ENCODE measurements at places on chromosomes 2 and 18.

DNA sequence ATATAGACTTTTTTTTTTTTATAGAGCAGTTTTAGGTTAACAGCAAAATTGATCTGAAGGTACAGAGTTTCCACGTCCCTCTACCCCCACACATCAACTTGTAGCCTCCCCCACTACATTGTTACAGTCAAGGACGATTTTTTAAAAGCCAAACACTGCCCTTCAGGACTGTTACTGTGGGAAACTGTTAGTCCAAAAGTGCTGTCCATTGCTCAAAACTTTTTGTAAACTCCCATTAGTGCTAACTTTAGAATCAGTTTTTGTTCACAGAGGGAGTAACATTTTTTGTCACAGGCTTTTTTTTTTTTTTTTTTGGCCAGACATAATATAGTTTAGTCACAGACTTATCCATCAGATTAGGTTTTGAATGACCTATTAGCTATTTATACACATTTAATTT lies 24.1 kb downstream of the ELP2 start:
- no peak for DNase-seq

DNA sequence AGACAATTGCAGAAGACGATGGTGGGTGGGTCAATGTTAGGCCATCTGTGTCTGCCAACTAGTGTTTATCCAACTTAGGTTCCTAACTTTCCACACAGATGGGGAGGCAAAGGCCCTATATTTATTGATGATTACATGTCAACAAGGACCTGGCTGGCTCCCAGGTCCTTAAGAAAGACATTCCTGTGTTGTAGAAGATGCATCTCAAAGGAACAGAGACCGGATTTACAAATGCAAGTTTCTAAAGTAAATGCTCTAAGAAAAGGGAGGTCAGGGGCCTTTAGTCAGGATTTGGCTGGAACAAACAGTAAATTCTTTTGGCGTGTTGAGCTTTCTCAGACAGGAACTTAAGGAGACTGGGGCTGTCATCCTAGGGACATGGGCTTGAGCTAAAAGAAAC lies 175.0 kb downstream of the SH3BP4 start:
- no peak for DNase-seq

GRCh38 chr2:36170805-36171204 lies 184.8 kb upstream of the CRIM1 start:
- no peak for DNase-seq

DNA sequence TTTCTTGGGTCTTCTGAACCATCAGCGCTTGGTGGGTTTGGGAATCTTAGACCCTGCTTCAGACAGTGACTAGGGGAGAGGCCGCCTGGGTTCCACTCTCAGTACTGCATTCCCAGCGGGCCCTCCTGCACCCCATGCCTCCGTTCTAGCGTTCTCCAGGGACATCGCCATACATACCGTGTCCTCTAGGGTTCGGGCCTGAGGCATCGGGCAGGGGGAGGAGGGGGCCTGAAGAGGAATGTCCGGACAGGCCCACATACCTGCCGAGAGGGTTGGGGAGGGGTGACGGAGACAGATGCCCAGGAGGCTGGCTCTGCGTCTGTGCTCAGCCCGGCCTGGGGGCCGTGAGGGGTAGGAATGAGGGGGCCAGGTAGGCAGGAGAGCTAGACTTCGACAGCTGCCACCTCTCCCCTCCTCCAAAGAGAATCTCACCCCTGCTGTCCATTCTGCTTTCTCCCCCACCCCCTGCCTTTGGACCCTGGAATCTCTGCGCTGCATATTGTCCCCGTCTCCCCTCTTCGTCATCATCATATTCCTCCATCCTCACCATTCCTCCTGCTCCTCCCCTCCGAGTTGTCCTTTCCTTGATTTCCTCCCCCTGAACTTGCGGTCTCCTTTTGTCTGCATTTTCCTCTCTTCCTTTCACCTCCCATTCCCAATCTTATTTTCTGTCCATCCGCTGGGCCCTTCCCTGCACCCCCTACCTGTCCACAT lies 7.8 kb upstream of the WNT10A start:
- DNase-seq, result no peak

DNA sequence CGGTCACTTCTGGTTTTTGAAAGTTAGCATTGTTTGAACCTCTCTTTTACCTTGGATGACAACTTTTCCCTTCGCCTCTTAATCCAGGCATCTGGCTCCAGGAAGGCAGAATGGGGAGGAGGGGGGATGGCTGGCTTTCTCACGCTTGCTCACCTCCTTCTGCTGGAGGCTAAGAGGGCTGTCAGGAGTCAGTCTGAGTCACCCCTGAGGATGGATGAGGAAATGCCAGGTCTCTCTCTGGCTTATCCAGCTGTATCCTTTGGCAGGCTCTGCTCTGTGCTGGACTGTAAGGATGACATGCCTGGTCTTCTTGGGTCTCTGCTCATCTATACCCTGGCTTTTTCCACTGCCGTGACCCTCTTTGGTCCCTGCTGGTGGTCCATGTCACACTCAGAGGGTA lies 142.9 kb upstream of the GYPC start:
- no peak for DNase-seq

DNA sequence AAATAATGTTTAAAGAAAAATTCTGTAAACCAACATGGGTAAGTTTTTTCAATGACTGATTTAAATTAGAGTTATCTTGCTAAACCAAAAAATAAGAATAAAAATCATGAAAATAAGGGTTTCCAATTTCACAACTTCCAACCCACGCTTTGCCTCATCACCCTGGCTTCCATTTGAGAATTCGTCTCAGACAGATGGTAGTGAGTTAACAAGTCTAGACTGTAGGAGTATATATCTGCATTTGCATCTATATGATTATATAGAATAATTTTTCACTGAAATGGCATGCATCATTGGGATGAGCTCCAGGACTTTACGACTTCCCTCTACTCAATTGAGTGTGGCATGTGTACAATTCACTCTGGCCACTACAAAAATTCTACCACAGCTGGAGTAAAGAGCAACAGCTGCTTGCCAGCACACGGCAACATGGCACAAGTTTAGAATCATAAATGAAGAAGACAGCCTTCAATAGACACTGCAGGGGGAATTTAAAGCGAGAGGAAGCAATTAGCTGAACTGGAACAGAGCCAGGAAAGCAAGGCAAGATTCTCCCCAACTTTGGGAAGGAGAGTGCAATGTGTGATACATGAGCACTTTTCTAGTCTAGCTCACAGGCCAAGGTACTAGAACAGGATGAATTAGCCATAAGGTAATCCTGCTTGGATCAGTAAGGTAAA lies 1673.5 kb upstream of the CELF4 start:
- DNase-seq, result no peak

DNA sequence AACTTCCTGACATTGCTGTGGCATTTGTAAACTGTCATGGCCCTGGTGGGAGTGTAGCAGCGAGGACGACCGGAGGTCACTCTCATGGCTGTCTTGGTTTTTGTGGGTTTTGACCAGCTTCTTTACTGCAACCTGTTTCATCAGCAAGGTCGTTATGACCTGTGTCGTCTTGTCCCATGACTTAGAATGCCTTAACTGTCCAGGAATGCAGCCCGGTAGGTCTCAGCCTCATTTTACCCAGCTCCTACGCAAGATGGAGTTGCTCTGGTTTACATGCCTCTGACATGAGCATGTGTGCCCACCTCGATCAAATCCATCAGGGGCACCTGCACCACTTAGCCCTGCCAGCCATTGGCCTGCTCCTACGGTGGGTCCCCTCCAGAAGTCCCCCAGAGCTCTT lies 32.9 kb upstream of the SLC66A3 start:
- no peak for DNase-seq

DNA sequence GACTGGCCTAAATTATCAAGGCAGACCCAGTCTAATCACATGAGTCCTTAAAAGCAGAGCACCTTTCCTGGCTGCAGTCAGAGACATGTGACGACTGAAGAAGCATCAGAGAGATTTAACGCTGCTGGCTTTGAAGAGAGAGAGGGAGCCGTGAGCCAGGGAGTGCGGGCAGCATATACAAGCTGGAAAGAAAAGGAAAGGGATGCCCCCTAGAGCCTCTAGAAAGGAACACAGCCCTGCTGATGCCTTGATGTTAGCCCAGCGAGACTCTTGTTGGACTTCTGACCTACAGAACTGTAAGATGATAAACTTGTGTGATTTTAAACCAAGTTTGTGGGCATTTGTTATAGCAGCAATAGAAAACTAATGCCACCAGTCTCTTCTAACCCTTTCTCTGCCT lies 58.1 kb downstream of the HEATR5B start:
- peak; percentile 23 for DNase-seq

DNA sequence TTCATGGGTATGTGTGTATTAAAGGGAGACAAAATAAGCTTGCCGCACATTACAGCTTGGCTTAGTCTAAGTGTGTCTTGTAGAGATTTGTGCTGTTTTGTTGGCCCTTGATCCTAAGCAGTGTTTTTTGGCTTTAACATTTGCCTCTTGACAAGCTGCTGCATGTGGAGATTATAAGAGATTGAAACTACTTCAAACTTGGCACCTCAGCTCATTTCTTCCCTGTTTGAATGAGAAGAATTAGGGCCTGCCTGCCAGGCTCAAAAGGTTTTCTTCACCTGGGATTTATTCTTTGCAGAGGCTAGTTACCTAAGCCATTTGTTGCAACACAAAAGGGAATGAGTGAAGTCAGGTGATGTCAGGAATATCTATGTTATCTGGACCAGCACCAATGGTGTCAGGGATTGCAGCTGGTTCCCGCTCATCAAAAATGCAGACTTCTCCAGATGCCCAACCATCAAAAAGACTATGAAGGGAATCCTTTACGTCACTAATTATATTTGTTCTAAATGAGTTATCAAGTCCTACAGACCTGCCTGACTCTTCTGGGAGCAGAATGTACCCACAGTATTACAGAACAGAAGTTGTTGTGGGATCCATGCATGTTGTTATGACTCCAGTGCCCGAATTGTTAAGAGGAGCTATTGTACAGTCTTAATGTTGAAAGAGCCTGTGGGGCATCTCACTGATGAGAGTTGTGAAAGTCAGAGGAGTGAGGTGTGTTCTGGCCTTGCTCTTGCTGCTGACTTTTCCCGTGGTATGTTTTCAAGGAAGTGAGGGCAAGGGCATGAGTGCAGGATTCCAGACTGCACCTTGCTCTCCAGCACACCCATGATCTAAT lies 31.0 kb downstream of the ABCA12 start:
- no peak for DNase-seq

- no peak for DNase-seq
Measured at GRCh38 chr2:66839551-66840320, 404.8 kb downstream of the MEIS1 start.

DNA sequence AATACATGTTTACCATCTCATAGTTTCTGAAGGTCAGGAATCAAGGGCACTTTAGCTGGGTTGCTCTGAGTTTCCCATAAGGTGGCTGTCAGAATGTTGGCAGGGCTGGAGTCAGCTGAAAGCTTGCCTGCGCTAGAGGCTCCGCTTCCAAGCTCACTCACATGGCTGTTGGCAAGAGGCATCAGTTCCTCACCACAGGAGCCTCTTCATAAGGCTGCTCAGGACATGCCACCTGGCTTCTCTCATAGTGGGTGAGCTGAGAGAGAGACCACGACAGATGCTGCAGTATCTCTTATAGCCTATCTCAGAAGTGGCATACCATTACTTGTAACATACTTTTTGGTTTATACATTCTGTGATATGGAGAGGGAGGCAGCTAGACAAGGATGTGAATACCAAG lies 7.2 kb downstream of the HADHB start:
- no peak for DNase-seq

- DNase-seq, result no peak
Measured at GRCh38 chr2:85134255-85134895, 1.2 kb downstream of the TCF7L1 start.

DNA sequence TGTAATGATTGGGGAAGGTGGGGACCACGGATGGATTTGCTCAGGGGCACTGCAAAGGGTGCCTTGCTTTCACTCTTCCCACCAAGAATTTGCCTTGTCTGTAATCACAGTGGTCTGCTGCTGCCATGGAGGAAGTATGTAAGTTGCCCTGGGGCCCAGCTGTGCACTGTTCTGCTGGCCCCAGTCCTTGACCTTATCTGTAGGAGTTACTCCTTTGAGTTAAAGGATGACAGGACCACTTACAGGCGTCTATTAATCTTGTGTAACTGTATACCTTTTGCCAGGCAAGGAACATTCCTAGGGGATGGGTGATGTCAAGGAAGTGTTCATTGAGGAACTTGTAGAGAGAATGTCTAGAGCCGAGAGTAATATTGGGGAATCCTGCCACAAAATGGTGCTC lies 212.8 kb upstream of the LRRTM1 start:
- no peak for DNase-seq

GRCh38 chr2:41320491-41320890 lies 727.3 kb upstream of the PKDCC start:
- no peak for DNase-seq
